ENCODE measurements at places on chromosomes 2 and 18. TPM values are rescaled to one million over a fixed set of nuclear protein-coding genes. Genes with fewer than 3 reads are reported as not detected.

DNA sequence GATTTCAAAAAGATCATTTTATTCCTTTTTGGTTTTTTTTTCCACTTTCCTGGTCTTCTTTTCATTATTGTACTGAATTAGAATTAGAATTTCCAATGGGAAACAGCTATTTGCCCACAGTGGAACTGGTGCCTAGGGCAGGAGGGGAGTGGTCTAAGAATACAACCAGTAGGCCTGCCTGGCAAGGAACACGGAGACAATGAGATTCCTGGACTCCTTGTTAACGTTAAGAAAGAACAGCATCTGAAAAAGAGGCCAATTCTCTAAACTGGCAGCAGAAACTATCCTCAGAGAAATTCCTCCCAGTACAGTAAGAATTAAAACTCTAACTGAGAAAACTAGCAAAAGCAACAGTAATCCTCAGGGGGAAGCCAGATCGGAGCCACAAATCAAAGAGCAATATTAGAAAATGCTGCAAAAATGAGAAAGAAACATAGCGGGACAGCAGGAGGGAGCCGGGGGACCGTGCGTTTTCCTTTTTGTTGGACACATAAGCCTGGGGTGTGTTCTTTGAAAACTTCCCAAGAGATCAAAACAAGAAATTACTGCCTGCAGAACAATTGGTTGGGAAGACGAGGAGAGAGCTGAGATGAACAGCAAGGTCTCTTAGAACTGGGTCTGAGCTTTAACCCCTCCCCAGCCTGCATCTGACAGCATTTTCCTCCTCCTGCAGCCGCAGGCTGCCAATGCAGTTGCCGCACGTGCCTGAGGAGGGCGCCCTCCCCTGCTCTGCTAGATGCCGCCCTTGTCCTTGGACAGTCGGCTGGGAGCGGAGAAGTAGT, 776.0 kb downstream of the TSN start:
- H3K27ac ChIP-seq, result no peak overlapping the region
- no peaks in the 10 kb centered on the region for H3K27me3 ChIP-seq
- no peaks in the 10 kb centered on the region for H3K36me3 ChIP-seq
- no peaks in the 10 kb centered on the region for H3K4me1 ChIP-seq
- no peak overlapping the region for H3K4me3 ChIP-seq

DNA sequence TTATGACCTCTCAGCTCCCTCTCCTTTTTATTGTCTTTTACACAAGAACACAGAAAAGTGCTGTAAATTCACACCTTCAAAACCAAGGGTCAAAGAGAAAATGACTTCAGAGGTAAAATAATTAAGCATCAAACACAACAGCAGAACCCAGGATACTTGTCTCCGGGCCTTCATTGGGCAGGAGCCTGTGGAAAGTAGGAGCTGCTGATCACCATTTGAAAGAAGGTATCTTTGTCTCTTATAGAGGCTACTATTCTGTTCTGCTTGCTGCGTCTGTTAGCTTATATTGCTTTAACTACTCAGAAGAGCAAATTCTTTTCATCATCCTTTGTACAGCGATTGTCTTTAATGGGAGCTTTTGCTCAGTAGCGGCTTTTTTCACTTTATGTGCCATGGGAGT, 261.1 kb downstream of the PTGR3 start:
- no peak for DNase-seq
- H3K27me3 ChIP-seq, result no peaks in the 10 kb centered on the region
- peaks cover 6% of the 10 kb centered on the region for H3K36me3 ChIP-seq
- H3K27ac ChIP-seq, result no peak overlapping the region
- peaks cover 51% of the 10 kb centered on the region for H3K4me1 ChIP-seq

- H3K4me1 ChIP-seq, result peaks cover 26% of the 10 kb centered on the region
- H3K4me3 ChIP-seq, result no peak overlapping the region
- no peak for DNase-seq
- H3K27ac ChIP-seq, result no peak overlapping the region
- peaks cover 77% of the 10 kb centered on the region for H3K36me3 ChIP-seq
Measured at GRCh38 chr2:240737958-240738357, 46.3 kb downstream of the AQP12A start.

- H3K36me3 ChIP-seq, result no peaks in the 10 kb centered on the region
- H3K27ac ChIP-seq, result no peak overlapping the region
- no peak for DNase-seq
- H3K4me3 ChIP-seq, result no peak overlapping the region
Measured at GRCh38 chr2:219844401-219845091, 217.1 kb downstream of the SLC4A3 start.

The NXPH2 gene
- total RNA-seq, result 1.3 TPM

The B3GNT7 gene
- 14.4 TPM for total RNA-seq
